NCI-H187 treated with DMSO at 0.1 percent for 48 hours (cell line): ENCODE measurements at places on chromosomes 5 and 9.

- no peak for DNase-seq
Observed at GRCh38 chr9:109907400-109907799, 127.4 kb downstream of the PALM2AKAP2 start.

GRCh38 chr5:59423021-59423420 is 470.5 kb downstream of the PDE4D start:
- DNase-seq, result no peak

DNA sequence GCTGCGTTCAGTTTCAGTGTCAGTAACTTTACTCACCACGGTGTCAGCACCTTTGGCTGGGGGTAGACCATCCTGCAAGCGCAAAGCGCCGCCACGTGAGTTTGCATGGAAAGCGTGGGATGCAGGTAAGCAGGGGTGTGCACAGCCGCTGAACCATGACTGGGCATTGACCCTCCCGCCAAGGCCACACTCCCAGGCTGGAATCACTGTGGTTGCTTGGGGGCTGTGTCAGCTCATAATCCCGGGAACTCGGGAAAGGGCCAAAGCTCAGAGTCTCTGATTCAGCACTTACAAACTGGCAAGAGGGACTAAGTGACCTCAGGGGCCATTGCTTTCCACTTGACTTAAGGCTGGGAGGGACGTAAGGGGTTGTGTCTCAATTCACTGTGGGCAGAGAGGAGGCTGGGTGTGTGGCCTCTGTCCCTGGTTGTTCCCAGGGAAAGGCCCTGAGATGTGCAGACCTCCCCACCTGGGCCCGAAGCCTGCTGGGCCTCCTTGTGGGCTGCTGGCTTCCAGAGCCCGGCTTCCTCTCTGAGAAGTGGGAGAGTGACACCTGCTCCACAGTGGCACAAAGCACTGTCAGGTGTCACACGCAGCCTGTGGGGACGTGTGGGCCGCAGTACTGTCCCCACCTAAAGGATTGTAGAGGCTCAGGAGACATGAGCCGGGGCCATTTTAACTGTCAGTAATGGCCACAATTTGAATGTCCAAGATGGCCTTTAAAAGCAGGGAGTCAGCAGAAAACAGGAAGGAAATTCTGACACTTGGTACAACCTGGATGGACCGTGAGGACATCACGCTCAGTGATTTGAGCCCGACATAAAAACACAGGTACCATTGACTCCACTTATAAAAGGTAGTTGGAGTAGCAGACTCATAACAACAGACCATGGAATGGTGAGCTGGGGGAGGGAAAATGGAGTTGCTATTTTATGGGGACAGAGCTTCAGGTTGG is 16.7 kb downstream of the ABO start:
- DNase-seq, result no peak

- DNase-seq, result no peak
Observed at GRCh38 chr5:111337133-111337532, 112.9 kb downstream of the CAMK4 start.

DNA sequence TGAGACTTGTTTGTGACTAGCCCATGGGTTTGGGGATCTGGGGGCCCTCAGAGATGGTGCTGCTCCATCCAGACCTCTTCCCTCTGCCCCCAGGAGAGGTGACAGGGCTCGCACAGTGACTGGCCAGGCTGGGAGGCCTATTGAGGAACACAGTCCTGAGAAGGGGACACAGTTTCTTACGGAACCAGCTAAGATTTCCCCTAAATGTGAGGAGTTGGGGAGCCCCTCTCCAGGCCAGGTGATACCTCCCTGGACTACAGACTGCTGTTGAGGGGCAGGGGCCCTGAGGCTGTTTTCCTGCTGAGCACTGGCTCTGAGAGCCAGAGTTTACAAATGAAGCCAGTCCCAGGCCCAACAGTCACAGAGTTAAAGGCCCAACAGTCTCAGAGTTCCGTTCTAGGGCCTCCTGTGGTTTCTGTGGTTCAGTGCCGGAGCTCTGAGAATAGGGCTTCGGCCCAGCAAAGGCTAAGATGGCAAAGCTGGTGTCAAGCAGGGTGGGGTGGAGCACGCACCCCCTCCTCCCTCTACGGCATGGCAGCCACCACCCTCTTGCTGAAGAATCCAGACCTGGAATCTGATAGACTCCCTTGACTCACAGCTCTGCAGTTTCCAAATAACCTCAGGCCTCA is 1.1 kb upstream of the SEMA4D start:
- DNase-seq, result no peak

DNA sequence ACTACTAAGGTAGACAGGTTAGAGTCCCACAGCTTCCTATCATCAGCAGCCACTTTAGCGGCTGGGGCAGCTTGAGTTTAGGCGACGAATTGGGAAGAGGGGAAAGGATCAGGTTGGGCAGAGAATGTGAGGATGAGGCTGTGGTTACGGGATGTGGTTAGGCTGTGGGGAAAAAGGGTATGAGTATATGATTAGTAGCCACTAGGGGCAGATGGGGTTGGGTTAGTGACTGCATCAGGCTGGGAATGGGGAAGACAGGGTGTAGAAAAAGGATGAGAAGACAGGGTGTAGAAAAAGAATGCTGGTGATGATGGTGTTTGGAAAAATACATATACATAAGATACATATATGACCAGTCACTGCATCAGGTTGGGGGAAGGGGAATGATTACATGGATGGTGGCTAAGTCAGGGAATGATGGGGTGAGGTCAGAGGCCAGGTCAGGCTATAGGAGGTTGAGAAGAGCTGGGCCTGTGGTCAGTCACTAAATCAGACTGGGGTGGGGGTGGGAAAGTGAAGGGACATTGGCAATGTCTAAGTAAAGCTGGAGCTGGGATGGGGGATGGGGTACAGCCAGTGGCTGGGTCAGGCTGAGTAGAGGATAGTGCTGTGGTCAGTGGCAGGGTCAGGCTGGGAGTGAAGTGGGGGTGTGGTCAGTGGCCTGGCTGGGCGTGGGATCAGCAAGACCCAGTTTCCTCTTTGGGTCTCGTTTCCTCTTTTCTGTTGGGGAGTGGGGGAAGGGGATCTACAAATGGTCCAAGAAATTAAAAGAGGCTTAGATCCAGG is 2.1 kb downstream of the TLN1 start:
- DNase-seq, result no peak

- DNase-seq, result no peak
Observed at GRCh38 chr9:77965445-77966123, 66.0 kb downstream of the GNAQ start.
